ENCODE measurements at places on chromosomes 5 and 9.

DNA sequence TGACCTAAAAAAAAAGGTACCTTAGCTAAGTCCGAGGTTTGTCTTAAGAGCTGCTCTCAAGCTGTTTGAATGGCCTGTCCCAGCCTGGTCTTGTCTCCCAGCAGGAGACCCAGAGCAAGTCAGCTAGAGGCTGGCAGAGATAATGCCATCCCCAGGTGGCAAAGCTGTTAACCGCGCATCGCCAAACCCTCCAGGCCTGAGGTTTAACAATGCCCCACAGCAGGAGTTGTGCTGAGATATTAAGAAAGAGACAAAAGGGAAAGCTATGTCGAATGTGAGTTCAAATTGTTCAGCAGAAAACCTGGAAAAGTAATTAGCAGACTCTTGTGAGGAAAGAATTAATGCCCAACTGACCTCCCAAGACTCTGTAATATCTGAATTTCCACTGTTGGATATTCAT, 187.1 kb downstream of the FSTL4 start:
- H3K36me3 ChIP-seq, result no peaks in the 10 kb centered on the region
- H3K27ac ChIP-seq, result no peak overlapping the region
- peaks cover 6% of the 10 kb centered on the region for H3K4me1 ChIP-seq

DNA sequence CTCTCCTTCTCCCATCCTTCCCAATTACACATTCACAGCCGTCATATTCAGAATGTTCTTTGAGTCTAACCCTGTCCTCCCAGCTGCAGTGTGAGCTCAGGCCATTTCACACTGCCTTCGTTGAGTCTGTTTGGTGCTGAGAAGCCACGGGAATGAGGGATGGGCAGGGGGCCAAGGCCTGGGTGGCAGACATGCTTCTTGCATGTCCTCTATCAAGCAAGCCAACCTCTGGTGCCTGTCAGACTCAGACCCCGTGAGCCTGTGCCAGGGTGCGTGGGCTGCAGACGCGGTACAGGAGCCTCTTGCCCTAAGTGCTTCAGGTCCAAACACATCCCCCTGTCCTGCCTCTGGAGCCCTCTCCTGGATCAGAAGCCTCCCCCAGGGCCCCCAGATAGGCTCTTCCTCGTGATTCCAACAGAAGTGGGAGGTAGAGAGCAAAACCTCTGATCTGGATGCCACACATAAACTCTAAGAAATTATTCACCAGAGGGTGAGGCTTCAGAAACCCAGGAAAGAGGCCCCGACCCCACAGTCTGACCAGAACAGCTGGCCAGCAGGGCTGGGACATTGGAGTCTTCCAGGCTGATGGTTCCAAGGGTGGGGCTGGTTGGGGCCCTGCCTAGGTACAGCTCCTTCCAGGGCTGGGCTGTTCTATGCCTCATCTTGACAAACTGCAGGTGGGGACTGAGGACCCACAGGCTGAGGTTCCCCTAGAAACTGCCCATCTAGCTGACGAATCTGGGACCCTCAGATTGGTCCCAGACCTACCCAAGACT, 46.7 kb upstream of the CDKN2AIPNL start:
- H3K27me3 ChIP-seq, result no peaks in the 10 kb centered on the region
- H3K4me3 ChIP-seq, result no peak overlapping the region
- H3K27ac ChIP-seq, result peak overlapping the region; percentile 32
- peaks cover under 1% of the 10 kb centered on the region for H3K4me1 ChIP-seq

GRCh38 chr5:109936996-109937395, 247.3 kb downstream of the MAN2A1 start:
- no peak overlapping the region for H3K27ac ChIP-seq
- H3K4me1 ChIP-seq, result no peaks in the 10 kb centered on the region
- no peak for DNase-seq

DNA sequence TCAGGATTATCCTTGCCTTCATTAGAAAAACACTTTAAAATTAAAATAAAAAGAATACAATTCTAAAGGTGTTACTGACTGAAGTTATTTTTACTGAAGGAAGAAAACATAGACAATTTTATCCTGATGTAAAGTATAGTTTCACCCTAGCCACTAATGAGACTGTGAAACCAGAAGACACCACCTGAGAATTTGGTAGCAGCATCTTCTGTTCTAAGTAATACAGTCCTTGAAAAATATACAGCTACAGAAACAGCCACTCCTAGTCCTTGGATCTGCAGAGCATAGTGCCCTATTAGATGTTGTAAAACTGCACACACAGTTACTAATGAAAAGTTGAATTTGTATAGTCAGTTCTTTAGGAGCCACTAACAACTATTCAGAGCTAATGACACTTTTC, 377.7 kb downstream of the PRR16 start:
- no peaks in the 10 kb centered on the region for H3K4me1 ChIP-seq
- no peak overlapping the region for H3K4me3 ChIP-seq
- H3K27me3 ChIP-seq, result no peaks in the 10 kb centered on the region
- H3K36me3 ChIP-seq, result no peaks in the 10 kb centered on the region

- H3K27me3 ChIP-seq, result no peaks in the 10 kb centered on the region
- H3K36me3 ChIP-seq, result no peaks in the 10 kb centered on the region
- H3K27ac ChIP-seq, result no peak overlapping the region
These were observed 287.3 kb upstream of the NUDT12 start for GRCh38 chr5:103849934-103850333.

- no peak for DNase-seq
- no peaks in the 10 kb centered on the region for H3K36me3 ChIP-seq
- no peak overlapping the region for H3K4me3 ChIP-seq
- H3K27ac ChIP-seq, result no peak overlapping the region
- peaks cover 1% of the 10 kb centered on the region for H3K4me1 ChIP-seq
These were observed 12.2 kb upstream of the HMGCR start for GRCh38 chr5:75324791-75325190.

DNA sequence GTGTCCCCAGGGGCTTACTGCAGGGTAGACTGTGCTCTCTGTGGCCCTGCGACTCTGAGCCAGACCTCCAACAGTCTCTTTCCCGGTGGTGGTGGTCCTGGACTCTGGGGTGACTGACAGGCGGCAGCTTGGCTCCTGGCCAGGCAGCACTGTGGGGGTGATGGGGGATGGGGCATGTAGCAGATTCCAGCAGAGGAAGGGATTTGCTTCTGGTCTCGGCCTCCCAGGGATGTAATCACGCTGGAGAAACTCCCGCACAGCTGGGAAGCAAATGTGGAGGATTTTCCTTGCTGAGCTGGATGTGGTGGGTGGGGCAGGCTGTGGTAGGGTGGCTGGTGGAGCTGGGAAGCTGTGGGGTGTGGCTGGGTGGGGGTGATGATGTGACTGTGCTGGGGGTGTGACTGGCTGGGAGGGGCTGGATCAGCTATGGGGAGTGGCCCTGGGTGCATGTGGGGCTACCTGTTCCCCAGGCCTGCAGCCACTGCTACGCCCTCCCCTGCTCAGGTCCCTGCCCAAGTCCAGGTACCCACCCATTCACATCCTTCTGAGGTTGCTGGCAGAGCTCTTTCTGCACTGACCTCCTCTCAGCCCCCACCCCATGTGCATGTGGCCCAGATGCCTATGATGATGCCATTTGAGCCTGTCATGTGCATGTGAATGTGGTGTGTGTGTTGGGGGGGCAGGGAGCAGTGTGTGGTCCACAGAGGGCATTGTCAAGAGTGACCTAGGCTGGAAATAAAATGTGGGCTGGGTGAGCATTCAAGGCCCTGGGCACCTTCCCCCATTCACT, 3.8 kb downstream of the NDST1 start:
- no peak overlapping the region for H3K4me3 ChIP-seq
- no peaks in the 10 kb centered on the region for H3K27me3 ChIP-seq
- H3K4me1 ChIP-seq, result peaks cover 10% of the 10 kb centered on the region
- no peak overlapping the region for H3K27ac ChIP-seq
- no peak for DNase-seq

DNA sequence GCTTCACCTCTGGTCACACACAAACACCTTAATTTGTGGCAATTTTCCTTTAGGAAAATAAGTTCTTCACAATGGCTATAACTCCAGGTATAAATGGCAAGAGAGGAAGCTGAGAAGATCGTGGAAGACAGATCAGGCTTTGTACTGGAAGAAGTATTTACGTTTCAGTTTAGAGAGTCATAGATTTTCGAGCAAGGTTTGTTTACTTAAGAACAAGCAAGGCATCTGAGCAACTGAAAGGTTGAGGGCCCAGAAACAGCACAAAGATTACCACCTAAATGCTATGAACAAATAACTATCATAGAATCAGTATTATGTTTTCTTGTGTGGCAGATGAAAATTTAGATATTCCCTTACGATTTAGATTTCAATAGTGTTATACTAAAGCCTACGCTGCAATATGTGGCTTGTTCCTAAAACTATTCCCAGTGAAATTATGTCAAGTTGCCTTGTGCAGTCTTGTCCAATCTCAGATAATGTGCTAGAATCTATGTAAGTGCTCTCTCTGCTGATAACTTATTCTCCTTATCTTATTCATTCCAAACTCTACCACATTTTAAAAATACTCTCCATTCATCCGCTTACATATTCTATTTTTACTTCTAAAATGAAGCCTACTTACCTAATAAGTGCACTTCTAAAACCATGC, 6.7 kb downstream of the SLCO4C1 start:
- no peak for DNase-seq
- H3K27ac ChIP-seq, result no peak overlapping the region
- H3K36me3 ChIP-seq, result no peaks in the 10 kb centered on the region
- no peaks in the 10 kb centered on the region for H3K27me3 ChIP-seq

DNA sequence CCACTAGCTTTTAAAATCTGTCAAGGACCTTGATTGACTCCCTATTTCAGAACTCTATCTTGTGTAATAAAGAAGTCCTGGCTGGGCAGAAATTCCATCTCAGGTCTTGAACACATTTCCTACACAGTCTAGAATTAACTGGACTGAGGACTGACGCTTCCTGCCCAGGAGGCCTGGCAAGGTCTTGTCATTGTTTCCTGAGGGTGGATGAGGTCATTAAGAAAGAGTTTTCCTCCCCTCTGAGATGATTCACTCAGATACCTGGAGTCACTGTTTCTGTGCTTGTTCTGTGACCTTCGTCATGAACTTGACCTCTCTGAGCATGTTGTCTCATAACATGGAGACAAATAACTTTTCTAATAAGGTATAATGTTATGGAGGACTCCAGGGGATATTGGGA, 10.0 kb downstream of the MTAP start:
- peaks cover 11% of the 10 kb centered on the region for H3K4me1 ChIP-seq
- no peak overlapping the region for H3K4me3 ChIP-seq
- no peaks in the 10 kb centered on the region for H3K36me3 ChIP-seq
- no peaks in the 10 kb centered on the region for H3K27me3 ChIP-seq
- no peak overlapping the region for H3K27ac ChIP-seq

GRCh38 chr9:105385381-105385985, 62.4 kb upstream of the FSD1L start:
- H3K4me3 ChIP-seq, result peak overlapping the region; percentile 82
- peaks cover 13% of the 10 kb centered on the region for H3K4me1 ChIP-seq
- peak; percentile 49 for DNase-seq
- no peaks in the 10 kb centered on the region for H3K27me3 ChIP-seq

- H3K4me1 ChIP-seq, result no peaks in the 10 kb centered on the region
- no peaks in the 10 kb centered on the region for H3K27me3 ChIP-seq
- DNase-seq, result no peak
- H3K4me3 ChIP-seq, result no peak overlapping the region
- H3K36me3 ChIP-seq, result no peaks in the 10 kb centered on the region
These were observed 179.0 kb upstream of the TNC start for GRCh38 chr9:115296831-115297565.

All from naive B cell (primary cell).